ENCODE measurements at places on chromosomes 1 and 21.

- DNase-seq = no peak
Observed at GRCh38 chr1:247493106-247493505, 35.2 kb upstream of the OR2B11 start.

DNA sequence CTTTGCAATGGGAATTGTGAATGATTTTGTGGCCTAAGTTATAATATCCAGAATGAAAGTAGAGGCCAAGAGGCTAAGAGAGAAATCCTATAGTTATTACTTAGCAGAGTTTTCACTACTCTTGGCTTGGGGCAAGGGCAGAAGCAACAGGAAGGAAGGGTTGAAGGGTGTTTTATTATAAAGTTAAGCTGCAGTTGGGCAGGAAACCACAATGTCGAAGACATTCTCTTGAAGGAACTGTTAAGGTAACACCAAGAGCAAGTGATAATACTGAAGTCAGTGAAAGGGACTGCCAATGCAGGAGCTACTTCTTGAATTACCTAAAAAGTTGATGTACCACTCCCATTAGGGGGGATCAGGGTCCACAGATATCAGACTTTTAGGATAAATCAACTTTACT lies 8.3 kb downstream of the XCL2 start:
- no peak for DNase-seq

DNA sequence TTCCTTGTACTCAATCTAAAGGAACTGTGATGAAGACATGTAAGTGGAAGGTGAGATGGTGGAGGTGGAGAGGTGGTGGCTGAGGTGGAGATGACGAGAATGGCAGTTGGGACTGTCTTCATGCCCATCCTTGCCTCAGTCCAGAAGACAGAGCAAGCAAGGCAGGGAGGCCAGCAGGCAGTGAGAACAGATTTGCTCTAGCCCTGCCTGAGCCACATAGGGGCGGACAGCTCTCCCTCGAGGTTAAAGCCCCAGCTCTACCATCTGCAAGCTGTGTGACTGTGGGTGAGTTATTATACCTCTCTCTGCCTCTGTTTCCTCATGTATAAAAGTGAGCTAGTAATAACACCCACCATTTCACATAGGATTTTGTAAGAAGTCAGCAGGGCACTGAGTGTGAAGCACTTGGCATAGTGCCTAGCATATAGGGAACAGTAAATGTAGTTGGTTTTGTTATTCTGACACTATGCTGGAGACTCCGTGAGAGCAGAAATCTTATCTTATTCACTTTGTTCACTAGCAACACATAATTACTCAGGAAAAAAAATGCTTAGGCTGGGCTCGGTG lies 4.8 kb upstream of the FAM110D start:
- DNase-seq = no peak

- DNase-seq = peak; percentile 37
Observed at GRCh38 chr1:34500451-34500850, 254.4 kb upstream of the GJB5 start.

- DNase-seq = no peak
Observed at GRCh38 chr1:43444836-43445235, 8.9 kb downstream of the HYI start.

DNA sequence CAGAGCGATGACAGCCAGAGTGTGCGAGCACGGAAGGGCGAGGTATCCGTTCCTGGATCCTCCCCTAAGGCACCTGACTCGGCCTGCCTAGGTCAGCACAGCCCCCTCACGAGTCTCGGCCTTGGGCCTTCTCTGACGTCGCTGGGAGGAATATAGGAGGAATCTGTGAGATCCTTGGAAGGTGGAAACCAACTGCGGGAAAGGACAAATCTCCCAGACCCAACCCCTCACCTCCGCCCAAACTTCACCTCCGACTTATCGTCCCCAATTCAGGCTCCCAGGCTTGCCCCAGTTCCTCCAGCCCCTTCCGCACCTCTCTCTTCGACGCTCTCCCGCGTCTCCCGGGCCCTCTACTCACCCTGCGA lies 494 bp downstream of the APH1A start:
- no peak for DNase-seq

DNA sequence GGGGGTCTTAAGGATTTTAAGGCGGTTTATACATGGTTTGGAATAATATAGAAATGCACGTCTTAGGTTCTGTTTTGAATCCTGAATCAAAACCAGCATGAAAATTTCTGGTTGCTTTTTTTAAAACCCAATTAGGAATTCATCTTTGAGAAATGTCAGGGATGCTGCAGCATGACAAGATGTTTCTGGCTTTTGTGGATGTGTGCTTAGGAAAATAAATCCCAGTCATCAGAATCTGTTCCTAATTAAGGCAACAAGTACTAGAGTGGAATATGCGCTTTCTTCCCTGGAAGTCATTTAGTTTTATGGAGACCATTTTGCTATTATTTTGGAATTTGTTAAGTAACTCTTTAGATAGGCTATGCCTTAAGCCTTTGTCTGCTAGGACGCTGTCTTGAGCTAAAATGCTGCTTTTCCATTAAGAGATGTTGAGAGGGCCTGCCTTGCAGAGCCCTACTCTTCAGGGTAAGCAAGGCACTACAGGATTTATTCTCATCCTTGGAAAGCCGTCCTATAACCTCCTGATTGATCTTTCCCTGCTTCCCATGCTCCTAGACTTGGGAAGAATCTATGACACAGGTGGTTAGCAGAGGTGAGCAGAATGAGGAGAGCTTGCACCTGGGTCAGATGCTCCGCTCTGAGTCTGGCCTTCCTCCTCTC lies 332.8 kb downstream of the DISC1 start:
- DNase-seq = no peak

GRCh38 chr1:226763905-226764264 lies 24.8 kb upstream of the ITPKB start:
- DNase-seq = no peak

- DNase-seq = no peak
Observed at GRCh38 chr1:23720256-23720995, 22.8 kb upstream of the ELOA start.

DNA sequence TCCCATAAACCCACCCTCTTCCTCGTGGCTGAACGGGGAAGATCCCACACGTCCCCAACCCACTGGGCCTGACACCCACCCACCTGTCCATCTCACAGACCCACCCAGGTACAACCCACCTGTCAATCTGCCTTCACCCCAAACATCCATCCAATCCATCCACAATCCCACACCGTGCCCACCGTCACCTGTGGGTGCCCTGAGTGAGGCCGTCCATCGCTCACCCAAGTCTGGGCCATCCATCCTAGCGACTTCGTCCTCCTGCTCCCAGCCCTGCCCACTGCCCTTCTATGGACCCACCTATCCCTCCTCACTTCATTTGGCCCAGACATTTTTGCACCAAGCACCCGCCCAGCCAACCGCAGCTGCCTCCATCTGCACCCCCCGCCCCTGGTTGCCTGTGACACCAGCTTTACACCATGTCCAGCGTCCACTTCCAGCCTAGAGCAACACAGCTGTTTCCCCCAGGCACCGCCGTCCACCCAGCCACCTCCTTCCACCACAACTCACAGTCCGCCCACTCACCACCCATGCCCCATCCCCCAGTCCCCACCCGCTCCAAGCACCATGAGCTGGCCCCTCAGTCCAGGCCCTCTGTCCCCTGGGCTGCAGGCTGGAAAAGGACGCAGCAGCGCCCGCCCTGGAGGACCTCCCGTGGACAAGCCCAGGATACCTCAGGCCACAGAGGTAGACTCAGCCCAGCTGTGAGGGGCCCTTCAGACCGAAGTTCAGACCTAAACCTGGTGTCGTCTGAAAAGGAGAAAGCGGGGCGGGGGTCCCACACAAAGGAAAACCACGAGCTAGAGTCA lies 7.7 kb downstream of the TTLL10 start:
- DNase-seq = no peak

DNA sequence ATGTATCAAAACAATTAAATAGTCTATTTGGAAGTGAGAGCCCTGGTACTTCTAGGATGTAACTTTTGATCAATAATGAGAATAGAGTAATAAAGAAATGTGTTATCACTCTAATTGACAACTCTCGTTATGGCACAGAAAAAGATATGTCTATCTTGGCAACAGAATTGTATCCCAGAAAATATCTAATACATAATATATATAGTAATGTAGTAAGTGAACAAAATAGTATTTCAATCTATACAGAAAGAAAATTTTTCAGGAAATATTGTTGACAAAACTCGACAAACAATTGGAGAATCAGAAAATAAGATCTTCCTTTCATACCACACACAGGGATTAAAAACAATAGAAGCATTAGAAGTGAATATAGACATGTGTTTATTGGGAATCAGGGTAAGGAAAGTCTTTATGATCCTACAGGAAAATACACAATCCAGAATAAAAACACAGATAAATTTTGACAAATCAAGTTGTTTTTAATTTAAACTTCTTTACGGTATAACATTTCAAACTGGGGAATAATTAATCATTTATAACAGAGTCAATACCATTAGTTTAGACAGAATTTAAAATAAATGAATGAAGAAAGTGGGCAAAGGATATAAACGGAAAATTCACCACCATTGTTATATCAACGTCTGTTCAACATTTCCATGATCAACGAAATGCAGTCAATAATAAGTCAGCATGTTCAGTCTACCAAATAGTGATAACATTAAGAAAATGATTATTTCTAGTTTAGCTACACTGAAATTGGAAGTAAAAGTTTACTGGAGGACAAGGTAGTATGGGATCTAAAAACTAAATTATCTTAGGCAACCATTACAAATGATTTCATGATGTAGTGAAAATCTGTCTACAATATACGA lies 1526.5 kb upstream of the TPTE start:
- DNase-seq = no peak

- no peak for DNase-seq
Observed at GRCh38 chr1:6591222-6591621, 11.4 kb downstream of the ZBTB48 start.

- no peak for DNase-seq
Observed at GRCh38 chr1:63630666-63631065, 37.5 kb downstream of the PGM1 start.

- no peak for DNase-seq
Observed at GRCh38 chr1:47976728-47977127, 20.5 kb downstream of the TRABD2B start.

DNA sequence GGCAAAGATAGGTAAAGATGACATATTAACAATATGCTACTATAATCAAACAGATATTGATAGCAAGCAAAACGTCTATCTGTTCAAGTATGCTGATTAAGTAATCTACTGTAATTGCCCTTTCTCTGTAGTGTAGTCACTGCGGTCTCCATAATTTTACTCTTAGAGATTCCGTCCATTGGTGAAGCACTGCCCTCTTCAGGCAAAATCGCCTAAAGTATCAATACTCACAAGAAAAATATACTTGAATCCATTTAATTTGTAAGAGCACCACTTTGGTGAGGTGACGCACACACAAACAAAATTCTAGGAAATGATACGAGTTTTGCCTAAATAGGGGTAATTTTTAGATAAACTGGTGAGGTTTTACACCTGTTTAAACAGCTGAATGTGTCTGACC lies 434.6 kb upstream of the CHRM3 start:
- peak; percentile 41 for DNase-seq

DNA sequence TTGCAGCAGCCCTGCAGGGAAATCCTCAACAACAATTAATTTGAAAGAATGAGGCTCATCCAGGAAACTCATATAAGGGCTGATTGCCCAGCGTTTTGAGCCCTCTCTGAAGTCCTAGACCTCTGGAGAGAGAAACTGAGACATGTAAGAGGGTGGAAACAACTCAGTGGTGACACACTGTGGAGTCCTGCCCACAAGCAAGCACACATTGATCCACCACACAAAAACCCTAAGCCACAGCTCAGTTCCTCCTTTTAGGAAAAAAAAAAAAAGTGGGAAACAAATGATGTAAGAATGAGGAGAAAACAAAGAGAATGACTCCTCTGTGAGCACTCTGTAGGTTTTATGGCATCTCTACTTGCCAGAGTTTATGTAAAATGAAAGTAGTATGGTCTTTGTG lies 22.9 kb upstream of the PLA2G5 start:
- no peak for DNase-seq

- peak; percentile 85 for DNase-seq
Observed at GRCh38 chr1:12477936-12478611, 139.9 kb downstream of the DHRS3 start.

DNA sequence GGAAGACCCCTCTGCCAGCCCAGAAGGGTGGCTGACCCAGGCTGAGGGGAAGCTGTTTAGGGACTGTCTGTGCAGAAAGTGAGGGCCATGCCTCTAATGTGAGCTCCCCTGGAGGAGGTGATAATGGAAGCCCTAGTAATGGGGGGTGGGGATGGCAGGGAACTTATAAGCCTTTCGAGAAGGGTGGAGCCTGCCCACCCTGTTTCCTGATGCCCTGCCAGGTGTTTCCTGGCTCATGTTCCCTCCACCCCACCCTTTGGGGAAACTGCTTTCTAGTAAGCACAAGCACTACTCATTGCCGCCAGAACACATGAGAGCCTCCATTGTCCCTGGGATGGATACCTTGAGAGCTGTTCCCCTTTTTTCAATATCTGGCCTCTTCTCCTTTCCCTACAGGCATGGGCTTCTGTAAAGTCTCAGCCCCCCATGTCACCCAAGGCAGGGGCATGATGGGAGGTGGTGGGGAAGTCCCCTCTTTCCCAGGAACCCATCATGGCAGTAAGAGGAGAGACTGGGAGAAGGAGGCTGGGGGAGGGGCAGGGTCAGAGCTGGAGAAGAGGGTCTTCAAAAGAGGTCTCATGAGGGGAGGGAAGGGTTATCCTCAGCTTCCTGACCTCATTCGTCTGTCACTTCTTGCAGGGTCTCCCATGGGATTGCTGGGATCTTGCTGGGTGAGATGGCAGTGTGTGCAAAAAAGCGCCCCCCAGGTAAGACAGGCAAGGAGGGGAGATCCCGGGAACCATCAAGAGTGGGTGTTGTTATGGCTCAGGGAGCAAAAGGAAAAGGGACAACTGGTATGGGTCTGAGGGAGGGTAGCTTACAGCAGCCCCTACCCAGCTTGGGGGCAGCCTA lies 2.4 kb downstream of the ATP8B2 start:
- no peak for DNase-seq

DNA sequence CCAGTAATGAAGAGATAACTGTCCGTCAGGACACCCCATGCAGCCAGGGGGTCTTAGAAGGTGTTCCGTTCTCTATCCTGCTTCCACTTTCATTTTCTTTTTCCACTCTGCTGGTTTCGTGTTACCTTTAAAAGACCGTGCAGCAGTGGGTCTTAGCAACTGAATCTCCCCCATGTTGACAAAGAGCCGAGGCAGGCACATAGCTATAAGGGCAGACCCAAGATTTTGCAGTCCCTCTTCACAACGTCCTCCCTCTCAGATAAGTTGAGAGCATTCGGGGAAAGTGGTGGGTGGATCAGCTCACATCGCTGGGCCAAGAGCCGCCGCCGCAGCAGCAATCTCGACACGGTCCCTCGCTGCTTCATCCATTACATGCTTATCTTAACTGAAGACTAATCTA lies 355.5 kb downstream of the LMO4 start:
- DNase-seq = peak; percentile 62

GRCh38 chr21:31873275-31873695 lies 465 bp downstream of the HUNK start:
- DNase-seq = peak; percentile 75

DNA sequence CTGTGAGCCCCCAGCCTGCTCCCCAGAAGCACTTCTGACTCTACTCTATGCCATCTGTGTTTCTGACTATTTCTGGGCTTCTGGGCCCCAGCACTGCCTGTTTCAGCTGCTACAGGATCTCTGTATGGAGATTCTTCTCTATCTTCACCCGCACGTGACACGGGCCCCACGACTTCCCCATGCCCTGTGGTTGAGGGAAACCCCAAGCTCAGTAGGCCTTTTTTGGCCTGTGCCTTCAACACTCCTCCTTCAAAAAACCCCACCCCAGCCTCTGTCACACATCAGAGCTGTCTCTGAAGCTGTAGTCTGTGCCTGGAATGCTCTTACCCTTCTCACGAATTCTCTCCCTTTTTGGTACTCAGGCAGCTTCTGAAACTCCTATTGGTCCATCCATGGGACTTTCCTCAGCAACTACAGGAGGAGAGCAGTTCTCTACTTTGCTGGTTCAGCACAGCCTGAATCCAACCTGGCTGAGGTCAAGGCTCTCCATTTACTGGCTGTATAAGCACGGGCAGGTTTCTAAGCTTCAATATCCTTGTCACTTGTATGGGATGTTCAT lies 2.0 kb upstream of the NID1 start:
- no peak for DNase-seq

Data from retina (tissue), 1 donor.